COR-L47 (cell line): ENCODE measurements at places on chromosomes 13 and 19.
A peak's percentile ranks its signal among the peaks of the same experiment; 100 is the strongest.

GRCh38 chr13:69856331-69856730, 251.3 kb upstream of the ATXN8OS start:
- DNase-seq, result no peak

DNA sequence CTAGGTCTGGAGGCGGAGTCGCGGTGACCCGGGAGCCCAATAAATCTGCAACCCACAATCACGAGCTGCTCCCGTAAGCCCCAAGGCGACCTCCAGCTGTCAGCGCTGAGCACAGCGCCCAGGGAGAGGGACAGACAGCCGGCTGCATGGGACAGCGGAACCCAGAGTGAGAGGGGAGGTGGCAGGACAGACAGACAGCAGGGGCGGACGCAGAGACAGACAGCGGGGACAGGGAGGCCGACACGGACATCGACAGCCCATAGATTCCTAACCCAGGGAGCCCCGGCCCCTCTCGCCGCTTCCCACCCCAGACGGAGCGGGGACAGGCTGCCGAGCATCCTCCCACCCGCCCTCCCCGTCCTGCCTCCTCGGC, at the start of gene SLC5A5:
Gene SLC5A5 (plus strand): TSS at position 68 of the 373 bp plus-strand sequence. CDS start 375 bp downstream, outside the sequence.
- no peak for DNase-seq

- DNase-seq, result no peak
Measured at GRCh38 chr19:47049307-47049700, 880 bp upstream of the TMEM160 start.

DNA sequence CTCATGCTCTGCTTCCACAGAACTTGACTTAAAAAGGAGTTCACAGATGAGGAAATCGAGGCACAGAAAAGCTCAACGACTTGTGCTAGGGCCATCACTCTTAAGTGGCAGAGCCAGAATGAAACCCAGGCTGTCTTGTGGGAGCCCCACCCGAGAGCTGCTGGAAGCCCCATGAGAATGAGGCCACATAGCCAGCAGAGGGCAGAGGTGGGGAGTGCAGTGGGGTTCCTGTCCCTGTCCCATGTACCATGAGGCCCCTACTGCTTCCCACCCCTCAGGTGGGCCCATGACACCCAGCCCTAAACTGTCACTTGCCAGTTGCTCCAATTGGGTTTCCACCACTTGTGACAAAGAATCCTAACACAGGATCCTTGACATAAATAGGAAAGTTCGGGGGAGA, 175.9 kb downstream of the IRS2 start:
- DNase-seq, result peak; percentile 19

DNA sequence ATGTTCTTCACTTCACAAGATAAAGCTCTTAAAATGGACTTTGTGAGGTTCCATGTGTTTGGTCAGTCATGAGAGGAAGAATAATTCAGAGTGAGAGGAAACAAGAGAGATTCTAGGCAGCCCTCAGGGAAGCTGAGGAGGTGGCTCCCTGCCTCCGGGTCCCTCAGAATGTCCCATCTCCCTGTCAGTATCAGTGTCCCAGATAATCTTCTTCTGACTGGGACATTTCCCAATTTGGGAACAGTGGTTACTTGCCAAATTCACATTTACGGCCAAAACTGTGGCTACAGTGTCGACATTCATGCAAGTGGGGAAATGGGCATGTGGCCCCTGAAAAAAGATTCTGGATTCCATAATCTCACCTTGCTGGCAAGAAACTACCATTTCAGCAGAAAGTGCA, 9.0 kb downstream of the ZNF417 start:
- DNase-seq, result no peak

DNA sequence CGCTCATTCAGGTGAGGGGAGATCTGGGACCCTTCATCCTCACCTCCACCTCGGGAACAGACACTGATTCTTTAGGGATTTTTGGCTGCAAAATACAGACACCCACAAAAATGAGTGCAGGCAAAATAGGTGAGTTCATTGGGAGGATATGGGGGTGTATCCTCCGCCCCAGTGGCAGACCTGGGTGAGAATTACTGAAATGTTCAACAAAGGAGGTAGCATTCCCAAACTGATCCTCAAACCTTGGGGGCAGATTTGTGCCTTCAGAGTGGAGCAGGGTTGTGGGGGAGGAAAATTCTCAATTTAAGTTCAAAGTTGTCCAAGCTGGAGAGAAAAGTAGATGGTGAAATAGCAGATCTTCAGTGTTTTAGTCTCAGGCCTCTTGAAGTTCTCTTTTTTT, 31.3 kb upstream of the SIN3B start:
- no peak for DNase-seq

- DNase-seq, result no peak
Measured at GRCh38 chr19:2575734-2576481, 100.0 kb downstream of the GADD45B start.

GRCh38 chr19:30498707-30499106, 126.5 kb downstream of the ZNF536 start:
- no peak for DNase-seq

- DNase-seq, result no peak
Measured at GRCh38 chr13:20053016-20053415, 94.5 kb downstream of the ZMYM2 start.

- DNase-seq, result no peak
Measured at GRCh38 chr13:73900591-73900990, 233.6 kb downstream of the KLF12 start.

GRCh38 chr13:99357941-99358340, 50.7 kb upstream of the GPR183 start:
- no peak for DNase-seq

- no peak for DNase-seq
Measured at GRCh38 chr13:57633950-57634838, 2.6 kb downstream of the PCDH17 start.

- no peak for DNase-seq
Measured at GRCh38 chr19:10422046-10422461, 1.7 kb downstream of the PDE4A start.

- DNase-seq, result no peak
Measured at GRCh38 chr13:32124743-32125142, 93.2 kb downstream of the FRY start.

DNA sequence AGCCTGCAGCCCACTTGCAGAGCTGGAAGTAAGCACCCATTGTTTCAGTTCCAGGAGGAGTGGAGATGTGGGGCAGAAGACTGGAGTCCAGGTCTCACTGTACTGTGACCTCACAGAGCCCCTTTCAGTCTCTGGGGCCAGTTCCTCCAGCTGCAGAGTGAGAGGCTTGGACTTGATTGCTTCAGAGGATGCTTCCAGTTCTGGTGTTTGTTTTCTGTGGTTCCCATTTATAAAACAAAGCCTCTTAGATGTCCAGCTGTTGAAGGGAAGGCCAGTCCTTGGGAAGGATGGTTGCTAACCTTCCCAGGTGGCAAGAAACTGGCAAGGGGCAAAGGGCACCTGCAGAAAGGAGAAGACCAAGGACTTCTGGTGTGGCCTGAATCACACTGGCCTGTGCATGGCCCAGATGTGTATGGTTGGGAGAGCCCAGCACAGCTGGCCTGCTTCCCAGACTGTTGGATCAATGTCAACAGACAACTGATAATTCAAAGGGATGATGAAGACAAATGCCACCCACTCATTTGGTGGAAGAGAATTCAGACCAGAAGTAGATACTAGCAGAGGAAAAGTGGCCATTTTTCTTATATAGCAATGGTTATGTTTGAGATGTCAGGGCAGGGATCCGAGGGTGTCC, 218.5 kb downstream of the ZNF536 start:
- no peak for DNase-seq

- peak; percentile 83 for DNase-seq
Measured at GRCh38 chr13:38535261-38535660, 151.6 kb upstream of the FREM2 start.

DNA sequence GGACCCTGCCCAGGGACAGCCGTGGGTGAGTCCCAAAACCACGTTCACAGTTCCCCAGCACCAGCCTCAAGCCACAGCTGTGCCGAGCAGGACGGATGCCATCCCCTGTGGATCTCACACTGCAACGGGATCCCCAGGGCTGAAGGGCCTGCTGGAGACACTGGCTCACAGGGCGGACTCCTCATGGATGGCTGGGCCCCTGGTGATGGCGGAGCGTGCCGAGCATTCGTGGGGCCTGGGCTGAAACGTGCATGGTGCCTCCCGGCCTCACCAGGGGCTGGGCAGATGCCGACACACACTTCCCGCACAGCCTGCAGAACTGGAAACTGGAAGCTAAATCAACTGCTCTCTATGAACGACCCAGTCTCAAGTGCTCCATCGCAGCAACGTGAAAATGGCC, 9.6 kb downstream of the RNF126 start:
- no peak for DNase-seq

DNA sequence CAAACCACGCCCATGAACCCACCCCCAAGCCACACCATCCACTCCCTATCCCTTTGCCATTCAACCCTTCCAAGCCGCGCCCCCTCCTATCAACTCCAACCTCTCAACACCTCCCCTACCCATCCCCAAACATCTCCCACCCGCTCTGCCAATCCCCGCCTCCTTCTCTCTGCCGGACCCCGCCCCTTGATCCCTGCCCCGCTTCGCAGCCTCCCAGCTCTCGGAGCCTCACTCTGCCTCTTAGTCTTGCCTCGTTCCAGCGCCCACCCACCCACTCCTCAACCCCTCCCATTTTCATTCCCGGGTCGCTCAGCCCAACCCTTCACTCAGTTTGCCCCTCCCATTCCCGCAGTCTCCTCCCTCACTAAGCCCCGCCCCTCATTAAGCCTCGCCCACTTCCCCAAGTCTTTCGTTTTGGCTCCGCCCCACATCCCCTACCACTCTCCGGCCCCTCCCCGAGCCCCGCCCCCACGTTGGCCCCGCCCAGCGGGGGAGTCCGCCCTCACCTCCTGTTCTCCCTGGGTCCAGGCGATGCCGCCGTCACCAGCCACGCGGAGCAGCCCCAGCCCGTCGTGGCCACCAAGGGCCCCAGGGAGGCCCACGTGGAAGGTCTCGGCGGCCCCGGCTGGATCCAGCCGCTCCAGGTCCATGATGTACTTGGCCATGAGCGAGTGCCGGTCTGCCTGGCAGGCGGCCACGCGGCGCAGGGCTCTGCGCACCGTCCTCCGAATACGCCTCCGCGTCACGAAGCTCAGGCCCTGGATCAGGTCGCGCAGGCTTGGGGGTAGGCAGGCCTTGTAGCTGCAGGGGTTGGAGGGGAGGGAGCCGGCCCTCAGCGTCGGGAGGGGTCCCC, 5.7 kb downstream of the JAK3 start:
- no peak for DNase-seq

DNA sequence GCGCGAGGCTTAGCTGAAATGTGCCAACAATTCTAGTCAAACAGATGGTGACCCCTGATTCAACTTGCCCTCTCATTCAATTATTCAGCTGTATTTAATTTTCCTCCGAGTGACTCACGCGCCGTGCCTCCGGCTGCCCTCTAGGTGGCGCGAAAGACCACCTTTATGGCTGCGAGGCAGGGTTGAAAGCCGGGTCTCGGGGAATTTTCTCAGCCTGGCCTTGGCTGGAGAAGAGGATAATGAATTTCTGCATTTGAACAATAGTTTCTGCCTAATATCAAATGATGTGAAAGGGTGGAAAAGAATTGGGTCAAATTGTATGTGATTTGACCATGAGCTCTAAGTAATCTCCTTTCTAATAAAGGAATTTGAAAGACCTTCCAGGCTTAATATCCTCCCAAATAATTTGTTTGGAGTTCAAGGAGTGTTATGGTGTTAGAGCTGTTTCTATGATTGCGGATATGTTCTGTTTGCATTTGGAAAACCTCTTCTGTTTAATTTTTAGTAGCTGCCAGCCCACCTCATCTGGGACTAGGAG, 310.9 kb downstream of the ZNF536 start:
- DNase-seq, result peak; percentile 23

DNA sequence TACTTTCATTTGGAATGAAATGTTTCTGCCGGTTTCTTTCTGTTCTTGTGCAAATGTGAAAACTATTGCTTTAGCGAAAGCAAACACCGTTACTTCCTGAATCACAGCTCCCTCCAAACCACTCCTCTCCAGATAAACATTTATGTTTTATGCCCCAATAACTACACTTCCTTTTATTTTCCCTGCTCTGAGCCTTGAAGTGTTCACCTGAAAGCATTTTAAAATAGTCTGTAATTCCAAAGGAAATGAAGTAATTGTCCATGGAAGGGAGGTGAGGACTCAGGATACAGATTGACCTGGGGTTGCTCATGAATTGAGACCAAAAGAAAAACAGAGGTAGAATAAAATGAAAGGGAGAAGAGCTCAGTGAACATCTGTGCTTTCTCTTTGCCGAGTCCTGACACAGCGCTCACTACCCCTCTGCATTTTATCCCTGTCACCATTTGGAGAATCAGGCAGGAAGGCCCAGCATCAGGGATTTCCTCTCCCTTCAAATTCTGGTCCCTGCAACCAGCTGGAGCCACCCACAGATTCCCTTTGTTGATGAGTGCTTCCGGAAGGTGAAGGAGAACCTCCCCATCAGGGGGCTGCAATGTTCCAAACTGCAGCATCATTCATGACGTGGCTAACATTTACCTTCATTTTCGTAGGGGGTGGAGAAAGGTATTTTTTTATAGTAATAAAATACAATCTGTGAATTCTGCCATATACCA, 171.9 kb downstream of the ITGBL1 start:
- DNase-seq, result peak; percentile 75

DNA sequence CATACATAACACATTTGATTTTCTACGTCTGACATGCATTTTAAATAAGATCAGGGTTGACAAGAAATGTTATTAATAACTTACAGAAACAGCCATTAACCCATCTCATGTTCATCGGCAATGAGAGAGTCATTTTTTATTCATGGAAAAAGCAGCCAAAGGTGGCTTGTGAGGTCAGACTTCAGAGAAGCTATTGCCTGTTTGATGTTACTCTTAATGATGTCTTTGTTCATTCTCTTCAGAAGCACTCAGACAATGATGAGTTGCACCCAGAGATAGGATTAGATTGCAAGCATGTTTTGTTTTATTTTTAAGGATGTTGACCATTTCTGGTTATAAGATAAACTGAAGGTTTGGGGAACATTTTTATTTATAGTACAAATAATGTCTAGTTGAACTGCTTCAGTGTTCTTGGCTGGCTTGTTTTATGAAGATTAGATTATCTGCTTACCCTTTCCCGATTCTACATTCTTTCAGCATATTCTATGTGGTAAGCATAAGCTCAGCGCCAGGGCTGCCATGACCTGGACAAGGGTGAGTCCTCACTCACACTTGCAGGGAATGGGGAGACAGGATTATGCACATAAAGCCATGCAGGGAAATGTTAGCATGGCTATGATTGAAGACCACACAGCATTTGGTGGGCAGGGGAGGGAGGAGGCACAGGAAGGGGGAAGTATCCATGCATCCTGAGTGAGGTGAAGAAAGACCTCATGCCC, 288.1 kb downstream of the MTUS2 start:
- no peak for DNase-seq

DNA sequence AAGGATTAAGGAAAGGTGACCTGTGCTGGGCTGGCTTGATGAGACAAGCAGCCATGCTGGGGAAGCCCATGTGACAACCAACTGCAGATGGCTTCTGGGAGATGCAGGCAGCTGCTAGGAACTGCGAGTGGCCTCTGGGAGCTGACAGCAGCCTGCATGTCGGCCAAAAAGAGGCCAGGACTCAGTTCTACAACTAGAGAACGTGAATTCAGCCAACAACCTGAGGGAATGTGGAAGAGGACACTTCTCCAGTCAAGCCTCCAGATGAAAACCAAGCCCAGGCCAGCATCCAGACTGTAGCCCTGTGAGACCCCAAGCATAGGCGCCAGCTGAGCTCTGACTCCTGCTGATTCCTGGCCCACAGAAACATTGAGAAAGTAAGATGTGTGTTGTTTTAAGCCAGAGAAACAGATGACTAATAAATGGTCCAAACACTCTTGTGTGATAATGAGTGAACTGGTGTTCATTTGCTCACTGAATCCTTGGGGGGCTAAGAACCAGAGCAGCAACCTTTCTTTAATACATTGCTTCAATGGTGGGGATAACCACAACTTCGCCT, 45.0 kb downstream of the SLC7A1 start:
- no peak for DNase-seq

- no peak for DNase-seq
Measured at GRCh38 chr13:94936633-94937032, 224.3 kb upstream of the SOX21 start.
